RWPE1 (cell line): ENCODE measurements at places on chromosomes 6 and 20.

DNA sequence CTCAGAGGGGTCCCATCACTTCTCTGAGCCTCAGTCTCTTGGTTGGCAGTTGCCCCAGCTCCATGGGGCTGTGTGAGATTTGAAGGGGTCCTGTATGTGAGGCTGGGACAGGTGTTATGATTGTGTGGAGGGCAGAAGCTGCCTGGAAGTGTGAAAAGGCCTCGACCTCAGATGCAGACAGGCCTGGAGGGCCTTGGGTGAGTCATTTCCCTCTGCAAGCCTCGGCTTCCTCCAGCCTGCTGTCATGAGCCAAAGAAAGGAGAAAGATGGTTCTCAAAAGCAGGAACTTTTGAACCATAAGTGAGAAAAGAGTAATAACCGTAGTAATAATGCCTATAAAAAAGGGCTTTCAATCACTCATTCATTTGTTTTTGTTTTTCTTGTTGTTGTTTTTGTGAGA, 37.5 kb downstream of the SNAI1 start:
- DNase-seq: peak; percentile 91

GRCh38 chr6:158663625-158664165, 13.8 kb downstream of the SYTL3 start:
- DNase-seq: no peak

- no peak for DNase-seq
Measured at GRCh38 chr6:169246445-169246844, 7.2 kb downstream of the THBS2 start.

GRCh38 chr20:41234546-41234945, 83.0 kb downstream of the ZHX3 start:
- no peak for DNase-seq

- DNase-seq: no peak
Measured at GRCh38 chr20:64207641-64208590, 43.7 kb downstream of the MYT1 start.

- DNase-seq: no peak
Measured at GRCh38 chr20:22673467-22673866, 89.1 kb upstream of the FOXA2 start.
